NCI-H748 treated with DMSO at 0.1 percent for 48 hours (cell line): ENCODE measurements at places on chromosomes 7 and 10.
A peak's percentile ranks its signal among the peaks of the same experiment; 100 is the strongest.

DNA sequence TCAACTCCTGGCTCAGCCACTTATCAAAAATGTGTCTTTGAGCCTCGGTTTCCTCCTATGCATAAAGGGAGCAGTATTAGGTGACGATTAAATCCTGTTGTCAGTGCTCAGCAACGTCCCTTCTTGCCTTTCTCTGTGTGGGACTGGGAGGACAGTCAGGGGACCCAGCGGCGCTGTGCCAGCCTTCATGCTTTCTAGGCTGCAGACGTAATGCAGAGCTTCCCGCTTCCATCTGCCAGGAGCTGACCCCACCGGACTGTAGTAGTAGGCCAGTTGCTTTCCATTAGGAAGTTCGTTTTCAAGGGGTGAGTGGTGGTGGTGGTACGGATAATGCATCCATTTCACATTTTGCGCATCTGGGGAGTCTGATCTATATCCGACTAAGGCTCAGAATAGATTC, 321.8 kb downstream of the PLXNA4 start:
- no peak for DNase-seq

DNA sequence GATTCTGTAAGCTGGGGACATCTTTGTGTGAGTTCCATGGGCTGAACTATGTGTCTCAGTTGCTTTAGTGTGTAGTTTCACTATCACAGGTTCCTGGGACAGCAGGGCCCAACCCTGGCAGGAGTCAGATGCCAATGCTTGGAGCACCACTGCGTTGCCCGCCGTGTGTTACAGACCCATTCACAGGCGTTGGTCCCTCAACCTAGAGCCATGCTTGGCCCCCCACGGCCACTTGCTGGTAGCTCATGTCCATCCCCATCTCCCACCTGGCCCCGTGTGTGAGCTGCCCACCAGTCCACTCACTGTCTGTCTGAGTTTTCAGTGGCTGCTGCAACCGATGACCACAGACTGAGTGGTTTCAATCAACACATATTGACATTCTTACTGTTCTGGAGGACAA, 546.9 kb downstream of the TCERG1L start:
- no peak for DNase-seq

DNA sequence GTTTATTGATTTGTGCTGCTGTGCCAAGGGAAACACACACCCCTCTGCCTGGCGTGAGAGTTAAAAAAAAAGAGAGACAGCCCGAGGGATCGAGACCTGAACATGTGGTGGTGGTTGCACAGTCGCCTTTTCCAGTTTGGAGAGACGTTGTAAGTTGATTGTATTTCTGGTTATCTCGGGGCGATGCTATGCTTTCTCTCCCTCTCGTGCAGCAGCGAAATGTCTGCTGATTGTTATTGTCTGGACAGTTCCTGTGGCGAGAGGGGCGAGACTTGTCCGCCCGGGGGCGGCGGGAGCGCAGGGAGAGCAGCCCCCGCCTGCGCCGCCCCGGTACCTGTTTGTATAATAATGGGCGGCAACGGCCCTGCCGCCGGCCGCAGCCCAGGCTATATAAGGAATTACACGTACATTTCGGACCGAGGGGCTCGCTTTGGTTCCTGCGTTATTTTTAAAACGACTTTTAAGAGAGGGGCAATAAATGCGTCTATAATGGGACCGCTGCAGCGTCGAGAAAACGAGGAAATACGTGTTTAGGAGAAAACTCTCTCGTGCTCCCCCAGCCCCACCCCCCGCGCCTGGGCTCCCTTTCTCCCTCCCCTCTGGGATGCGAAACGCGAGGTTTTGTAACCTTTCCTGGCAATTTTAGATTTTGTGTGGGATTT, 1.7 kb downstream of the ZEB1 start:
- peak; percentile 47 for DNase-seq

DNA sequence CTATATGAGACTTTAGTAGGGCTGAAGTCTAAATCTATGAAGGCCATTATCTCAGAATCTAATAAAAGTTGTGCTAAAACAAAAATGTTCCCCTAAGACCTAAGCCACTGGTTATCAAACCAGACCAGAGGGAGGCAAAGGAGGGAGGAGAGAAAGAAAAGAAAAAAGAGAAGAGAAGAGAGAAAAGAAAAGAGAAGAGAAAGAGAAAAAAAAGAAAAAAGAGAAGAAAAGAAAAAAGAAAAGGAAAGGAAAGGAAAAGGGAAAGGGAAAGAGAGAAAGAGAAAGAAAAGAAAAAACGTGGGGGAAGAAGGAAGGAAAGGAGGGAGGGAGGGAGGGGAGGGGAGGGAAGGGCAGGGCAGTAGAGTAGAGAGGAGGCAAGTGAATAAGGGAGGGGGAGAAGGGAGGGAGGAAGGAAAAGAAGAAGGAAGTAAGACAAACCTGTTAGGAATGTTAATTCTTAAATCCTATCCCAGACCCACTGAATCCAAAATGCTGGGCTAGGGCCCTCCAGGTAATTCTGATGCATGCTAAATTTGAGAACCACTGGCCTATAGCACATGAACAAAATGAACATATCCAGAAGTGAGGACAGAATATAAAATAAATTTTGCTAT, 98.9 kb downstream of the TPK1 start:
- DNase-seq, result no peak

GRCh38 chr7:26369593-26369992, 77.9 kb downstream of the SNX10 start:
- DNase-seq, result peak; percentile 58

DNA sequence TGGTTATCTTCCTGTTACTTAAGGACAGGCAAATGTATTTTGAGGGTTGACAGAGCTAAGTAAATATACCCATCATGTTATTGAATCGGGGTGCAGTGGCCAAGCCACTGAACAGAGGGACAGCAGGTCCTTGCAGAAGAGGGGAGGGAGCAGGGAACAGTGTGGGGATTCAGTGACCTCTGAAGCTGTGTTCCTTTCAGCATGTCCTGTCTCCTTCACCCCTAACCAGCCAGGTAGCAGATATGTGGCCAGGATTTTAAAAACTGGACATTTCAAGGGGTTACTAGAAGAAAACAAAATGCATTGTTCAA, 12.7 kb downstream of the ANK3 start:
- no peak for DNase-seq

DNA sequence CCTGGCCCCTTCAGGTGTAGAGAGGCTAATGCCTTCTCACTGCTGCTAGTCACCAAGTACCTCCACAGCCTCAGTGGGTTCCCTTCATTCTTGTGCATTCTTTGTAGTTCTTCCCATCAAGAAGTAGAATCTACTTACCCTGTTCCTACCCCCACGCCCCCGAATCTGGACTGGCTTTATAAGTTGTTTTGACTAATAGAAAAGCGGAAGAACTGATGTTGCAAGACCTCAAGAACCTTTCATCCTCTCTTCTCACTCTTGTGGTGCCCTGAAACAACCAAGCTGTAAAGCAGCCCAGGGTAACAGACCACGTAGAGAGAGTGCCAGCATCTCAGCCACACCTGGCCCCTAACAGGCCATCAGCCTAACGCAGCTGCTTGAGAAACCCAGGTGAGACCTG, 23.2 kb upstream of the LAMB1 start:
- DNase-seq, result no peak

DNA sequence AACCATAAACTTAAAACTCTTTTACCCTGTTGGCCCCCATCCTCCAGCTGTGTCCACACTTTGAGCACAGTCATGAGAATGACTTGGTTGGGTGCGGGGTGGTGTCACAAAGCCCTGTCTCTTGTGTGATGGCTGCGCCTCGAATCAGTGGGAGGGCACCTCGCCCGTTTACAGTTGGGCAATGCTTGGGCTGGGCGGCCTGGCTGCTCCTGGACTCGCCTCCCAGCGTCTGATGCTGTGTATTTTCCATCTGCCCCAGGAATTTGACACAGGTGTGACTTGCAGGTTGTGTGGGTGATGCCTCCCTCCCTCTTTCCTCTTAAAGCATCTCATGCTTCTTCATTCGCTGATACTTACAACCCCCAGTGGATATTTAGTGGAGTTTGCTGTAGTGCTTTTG, 33.7 kb downstream of the CHST12 start:
- no peak for DNase-seq

- no peak for DNase-seq
Measured at GRCh38 chr7:237385-237784, 45.0 kb downstream of the FAM20C start.

- DNase-seq, result no peak
Measured at GRCh38 chr7:106522696-106523095, 138.3 kb downstream of the CCDC71L start.

DNA sequence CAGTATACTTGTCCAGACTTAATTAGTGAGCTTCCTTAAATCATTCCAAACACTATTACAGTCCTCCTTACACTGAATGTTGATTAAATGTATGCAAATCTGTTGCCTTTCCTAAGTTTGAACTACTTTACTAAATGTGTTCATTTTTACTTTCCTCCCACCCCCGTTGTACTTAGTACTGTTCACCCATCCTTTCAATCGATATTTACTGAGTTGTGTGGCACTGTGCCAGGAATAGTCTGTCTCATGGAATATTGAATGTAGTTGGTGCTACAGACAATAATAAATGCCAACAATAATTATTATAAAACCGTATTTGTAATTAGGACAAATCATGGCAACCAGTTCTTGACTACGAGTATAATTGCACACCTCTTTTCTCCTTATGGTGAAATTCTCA, 335.7 kb downstream of the GPR37 start:
- no peak for DNase-seq

DNA sequence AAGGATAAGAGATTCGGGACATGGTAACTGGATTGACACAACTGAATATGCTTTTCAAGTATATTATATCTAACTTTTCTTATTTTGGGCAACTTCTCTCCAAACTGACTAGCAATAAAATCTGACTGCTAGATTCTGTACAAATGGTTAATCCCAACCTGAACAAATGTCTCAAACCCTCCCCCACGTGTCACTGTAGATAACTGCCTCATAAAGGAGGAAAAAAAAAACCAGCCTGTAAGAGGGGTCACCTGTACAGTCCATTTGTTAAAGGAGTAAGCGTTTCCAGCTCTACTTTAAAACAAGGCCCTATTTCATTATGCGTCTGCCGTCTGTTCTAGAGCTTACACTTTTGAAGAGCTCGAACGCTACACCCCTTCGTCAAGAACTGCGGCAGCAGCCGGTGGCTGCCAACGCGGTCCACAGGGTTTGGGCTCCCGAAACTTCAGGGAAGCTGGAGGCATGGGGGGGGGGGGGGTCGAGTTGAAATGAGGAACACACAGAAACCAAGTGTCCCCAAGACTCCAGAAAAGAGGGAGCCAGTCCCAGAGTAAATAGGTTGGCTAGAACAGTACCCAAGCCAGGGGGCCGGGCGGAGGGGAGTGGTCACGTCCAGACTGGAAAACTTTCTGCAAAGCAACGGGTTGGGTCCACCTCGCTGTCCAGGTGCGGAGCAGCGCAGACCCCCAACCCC, 492 bp downstream of the COG5 start:
- peak; percentile 56 for DNase-seq

GRCh38 chr7:47617131-47617530, 35.2 kb upstream of the TNS3 start:
- DNase-seq, result no peak

GRCh38 chr10:102994531-102995295, 76.6 kb downstream of the CNNM2 start:
- no peak for DNase-seq

DNA sequence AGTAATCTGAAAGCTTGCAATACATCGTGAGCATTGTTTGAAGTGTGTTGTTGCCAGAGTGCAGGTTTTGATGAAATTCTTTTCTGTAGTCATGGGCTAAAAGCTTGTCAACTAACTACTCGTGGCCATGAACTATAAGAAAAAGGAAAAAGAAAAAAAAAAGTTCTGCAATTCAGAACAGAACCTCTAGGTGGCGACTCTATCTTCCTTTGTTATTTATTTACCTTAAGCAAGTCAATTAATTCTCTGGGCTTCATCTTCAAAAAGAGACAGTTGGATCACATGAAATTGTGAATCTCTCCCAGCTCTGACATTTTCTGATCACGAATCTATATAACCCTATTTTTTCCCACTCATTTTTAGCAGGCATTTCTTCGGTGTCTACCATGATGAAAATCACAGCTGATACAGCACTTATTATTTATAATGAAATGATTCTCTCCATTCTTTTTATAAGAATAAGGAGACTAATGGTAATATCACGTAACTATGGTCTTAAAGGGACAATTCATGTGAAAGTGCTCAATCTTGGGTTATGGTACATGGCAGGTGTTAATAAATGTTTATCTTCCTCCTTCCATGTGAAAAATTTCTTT, 18.8 kb downstream of the TMEM196 start:
- DNase-seq, result peak; percentile 46

DNA sequence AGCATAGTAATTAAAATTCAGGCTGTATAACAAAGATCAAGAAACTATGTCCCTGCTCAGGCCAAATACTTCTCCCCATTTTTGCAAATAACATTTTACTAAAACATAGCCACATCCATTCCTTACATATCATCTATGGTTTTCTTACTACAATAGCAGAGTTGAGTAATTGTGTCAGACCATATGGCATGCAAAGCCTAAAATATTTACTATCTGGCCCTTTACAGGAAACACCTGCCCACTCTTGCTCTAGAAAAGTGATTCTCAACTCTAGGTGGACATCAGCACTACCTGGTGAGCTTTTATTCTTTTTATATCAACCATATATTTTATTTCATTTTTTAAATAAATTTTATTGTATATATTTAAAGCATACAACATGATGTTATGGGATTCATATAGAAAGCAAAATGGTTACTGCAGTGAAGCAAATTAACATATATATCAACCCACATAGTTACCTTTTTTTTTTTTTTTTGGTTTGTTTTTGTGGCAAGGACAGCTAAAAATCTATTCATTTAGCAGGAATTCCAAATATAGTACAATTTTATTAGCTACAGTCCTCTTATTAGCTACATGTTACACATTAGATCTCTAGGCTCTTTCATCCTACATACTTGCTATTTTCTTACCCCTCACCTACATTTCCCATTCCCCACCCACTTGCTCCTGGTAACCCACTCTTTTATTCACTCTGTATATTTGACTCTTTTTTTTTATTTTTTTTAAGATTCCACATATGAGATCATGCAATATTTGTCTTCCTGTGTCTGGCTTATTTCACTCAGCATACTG, 19.6 kb downstream of the ABI1 start:
- no peak for DNase-seq

DNA sequence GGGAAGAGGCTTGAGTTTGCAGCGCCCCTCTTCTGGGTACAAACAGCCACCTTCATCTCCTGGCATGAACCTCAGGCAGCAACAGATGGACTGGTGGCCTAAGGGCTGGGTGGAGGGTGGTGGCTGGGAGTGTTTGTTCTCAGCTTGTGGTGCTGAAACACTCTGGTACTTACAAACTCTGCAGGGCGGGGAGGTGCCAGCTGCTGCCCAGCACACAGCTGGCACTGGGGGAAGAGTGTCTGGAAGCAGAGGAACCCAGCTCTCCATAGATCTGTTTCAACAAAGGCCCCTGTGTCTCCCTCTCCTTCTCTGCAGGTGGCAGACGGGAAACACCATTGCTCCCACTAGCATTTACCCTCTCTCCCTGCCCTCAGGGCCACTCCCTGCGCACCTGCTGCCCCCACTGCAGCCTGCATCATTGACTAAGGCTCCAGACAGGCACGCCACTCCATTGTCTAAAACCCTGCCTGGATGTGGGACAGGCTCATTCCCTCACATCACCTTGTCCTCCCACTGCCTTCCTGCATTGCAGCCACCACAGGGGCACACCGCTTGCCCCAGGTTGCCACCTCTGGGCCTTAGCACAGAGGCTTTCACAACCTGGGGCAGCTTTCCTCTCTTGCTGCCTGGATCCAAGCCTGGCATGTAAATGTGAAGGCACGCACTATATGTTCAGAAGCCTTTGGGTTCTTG, 6.5 kb downstream of the ARHGAP22 start:
- DNase-seq, result no peak
